Urothelium cell line (cell line): ENCODE measurements at places on chromosomes 5 and 9.

DNA sequence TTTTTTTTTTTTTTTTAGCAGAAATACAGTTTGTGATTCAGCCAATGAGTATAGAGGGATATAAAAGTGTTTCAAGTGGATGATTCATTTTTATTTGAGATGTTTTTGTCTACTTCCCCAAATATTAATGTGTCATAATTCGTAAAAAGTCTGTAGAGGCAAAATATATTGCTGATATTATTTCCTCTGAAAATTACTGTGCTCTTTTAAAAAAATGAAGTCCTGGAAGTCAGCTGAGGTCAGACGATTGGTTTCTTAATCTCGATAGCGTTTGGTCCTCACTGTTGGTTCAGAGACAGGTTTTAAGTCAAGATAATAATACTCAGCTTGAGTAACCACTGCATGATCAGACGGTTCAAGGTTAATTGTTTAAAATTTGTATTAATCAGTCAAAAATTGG is 19.5 kb downstream of the IL9 start:
- DNase-seq, result no peak

DNA sequence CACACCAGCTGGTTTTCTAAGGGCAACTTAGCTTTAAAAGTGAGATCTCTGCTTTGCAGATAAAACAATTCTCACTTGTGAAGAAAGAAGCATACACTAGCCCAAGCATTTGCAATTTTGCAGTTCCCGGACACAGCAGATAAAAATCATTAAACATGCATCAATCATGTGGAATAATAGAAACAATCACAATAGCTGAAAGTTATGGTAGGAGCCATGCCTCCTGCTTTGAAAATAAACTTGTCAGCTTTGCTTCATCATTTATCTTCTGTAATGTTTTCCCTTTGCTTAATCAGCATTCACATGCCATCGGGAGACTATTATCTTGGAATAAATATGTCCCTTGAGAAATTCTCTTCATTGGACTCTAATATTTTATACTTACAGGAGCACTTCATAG is 60.3 kb upstream of the DAB2 start:
- no peak for DNase-seq

DNA sequence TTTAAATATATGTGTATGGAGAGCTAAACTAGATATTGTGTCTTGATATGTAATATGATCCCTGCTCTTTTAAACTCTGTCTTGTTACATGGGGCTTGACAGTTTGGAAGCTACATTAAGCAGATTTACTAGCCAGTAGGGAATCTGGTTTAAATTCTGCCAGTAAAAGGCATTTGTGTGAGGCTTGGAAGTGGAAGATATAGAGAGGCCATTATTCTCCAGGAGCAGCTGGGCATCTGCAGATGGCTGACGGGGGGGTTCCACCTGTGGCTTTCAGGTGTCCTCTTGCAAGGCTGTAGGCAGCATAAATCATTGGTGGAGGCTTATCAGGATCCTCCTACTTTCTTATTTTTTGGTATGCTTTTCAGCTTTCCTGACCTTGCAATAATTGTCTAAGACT is 179.1 kb upstream of the FBXL7 start:
- no peak for DNase-seq

- DNase-seq, result no peak
Measured at GRCh38 chr9:130768265-130768664, 66.8 kb upstream of the ABL1 start.

DNA sequence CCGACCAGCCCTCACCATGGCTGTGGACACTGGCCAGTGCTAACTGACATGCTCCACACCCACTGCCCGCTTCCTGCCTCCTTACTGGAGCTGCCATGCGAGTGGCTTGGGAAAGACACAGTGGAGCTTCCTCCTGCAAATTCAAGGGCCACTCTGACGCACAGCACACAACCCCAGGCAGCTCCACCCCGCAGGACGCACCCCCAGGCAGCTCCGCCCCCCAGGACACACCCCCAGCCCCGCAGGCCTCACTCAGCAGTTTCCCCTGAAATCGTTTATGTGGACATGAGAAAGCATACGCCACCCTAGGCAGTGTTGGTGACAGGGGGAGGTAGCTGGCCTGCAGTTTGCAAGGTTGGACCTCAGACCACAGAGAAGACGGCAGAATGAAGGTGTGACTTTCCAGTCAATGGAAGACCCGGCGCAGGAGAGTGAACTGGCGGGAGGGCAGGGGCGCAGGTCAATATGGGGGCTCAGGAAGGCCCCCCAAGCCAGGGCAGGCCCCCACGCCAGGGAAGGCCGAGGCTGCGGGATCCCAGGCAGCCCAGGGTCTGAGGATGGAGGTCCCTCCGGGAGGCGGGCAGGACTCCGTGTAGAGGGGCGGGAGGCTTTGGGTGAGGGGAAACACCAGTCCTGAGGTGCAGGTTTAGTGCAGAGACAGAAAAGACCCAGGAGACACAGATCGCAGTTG is 21.6 kb downstream of the LPCAT1 start:
- DNase-seq, result no peak

DNA sequence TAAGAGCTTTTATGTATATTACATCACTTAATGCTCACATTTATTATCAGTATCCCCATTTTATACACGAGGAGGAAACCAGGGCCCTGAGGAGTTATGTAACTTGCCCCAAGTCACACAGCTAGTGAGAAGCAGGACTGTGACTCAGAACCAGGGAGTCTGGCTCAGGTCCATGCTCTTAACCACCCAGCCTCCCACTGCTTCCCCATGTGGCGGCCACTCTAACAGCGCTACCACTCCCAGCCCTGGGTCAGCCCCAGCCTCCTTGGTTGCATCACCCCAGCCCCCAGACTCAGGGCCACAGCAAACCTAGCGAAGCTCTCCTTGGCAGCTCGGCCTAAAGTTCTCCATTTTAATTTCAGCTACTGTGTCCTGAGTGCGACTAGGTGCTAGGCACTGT is 159.1 kb downstream of the PAX5 start:
- DNase-seq, result no peak

DNA sequence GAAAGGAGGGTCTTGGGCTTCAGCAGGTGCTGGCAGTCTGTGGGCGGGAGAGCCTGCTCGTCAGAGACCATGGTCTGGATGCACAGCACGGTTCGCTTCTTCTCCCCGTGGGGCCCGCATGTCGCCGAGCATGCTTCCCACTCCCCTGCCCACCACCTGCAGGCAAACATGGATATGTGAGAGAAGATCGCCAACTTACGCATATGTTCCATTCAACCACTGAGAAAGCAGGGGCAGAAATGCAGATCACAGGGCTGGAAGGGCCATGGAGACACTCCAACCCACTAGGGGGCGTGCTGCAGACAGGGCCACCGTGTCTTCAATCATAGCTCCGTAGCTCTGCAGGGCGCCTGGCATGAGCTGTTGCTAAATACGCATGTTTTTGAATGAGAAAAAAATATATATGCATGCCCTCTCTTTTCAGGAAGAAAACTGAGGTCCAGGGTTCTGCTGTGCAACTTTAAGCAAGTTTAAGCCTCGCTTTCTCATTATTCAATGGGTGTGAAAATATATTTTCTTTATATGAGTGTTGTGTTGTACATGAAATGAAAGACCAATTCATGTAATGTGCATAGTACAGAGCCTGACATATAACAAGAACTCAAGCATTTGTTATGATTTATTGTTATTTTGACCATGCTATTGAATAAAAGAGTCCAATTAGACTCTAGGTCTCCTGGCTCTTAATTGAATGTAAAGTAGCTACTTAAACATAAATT is 148.0 kb downstream of the TARS1 start:
- peak; percentile 55 for DNase-seq

DNA sequence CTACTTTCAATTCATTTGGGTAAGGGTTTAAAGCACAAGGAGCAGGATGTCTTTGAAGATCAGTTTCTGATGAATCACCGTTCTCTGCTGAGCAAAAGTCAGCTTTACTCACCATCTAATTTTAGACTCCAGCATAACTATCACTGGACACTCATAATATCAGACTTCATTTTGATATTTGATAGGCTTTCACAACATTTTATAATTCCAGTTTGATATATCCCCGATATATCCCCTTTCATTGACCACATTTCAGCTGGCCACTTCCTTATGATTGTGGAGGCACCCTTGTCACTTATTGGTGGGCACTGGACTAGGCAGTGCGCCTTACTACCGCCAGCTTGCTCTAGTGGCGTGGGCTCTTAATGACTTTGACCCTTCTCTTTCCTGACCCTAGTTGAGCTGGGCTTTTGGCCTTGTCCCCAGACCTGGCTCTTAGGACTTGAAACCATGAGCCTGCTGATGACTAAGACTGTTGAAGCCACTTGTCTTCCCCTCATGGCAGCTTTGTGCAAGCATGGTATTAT is 46.8 kb downstream of the CYSTM1 start:
- DNase-seq, result peak; percentile 44
